ENCODE measurements at places on chromosomes 4 and X.

GRCh38 chr4:145939441-145939750, 773 bp upstream of the ZNF827 start:
- no peak for DNase-seq

DNA sequence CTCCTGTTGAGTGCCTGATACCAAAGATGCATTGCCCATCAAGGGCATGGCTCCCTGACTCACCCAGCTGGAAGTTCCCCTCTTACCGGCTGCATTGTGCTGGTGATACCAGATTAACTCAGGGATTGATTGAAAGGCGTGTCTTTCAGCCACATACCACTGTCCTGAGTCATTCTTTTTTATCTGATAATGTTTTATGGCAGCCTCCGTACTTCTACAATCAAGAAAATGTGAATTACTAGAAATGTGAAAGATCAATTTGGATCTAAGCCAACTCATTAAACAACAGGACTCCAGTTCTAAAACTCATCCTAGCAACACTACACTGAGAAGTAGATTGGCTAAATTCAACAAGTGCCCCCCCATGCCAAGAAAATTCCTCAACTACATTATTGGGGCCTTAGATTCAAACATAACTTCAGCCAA, 40.0 kb downstream of the TXK start:
- no peak for DNase-seq

DNA sequence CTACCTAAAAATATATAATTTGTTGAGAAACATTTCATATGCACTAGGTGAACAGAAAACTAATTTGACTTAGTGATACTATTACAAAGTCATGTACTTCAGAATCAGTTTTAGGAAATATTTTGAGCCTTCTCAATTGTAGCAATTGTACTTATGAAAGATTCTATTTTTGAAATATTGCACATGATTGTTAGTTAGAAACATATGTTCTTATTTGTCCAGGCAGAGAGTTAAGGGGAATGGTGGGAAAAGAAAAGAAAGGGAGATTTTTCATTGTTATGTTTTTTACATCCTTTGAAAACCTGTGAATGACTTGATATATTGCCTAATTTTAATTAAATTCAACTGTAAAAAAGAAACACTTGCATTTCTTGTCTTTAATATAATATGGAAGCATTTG, 66.0 kb downstream of the GLRB start:
- DNase-seq: no peak

DNA sequence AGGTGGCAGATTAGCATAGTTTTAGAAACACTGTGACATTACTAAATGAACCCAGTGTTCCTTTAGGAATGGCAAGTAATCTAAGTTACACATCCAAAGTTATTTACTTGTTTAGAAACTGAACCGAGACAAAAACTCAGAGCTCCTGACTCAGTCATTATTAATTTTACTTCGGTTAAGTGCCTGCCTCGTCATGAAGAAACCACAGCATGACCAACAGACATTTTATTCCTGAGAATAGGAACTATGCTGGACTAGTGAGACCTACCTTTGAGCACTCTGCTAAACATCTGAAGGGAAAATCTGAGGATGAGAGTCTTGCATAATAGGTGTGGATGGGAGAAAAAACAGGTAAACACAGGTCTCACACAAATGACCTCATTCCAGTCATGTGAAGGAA, 2.5 kb downstream of the BEX1 start:
- no peak for DNase-seq

GRCh38 chrX:39818750-39819149, 279.0 kb downstream of the BCOR start:
- DNase-seq: no peak

DNA sequence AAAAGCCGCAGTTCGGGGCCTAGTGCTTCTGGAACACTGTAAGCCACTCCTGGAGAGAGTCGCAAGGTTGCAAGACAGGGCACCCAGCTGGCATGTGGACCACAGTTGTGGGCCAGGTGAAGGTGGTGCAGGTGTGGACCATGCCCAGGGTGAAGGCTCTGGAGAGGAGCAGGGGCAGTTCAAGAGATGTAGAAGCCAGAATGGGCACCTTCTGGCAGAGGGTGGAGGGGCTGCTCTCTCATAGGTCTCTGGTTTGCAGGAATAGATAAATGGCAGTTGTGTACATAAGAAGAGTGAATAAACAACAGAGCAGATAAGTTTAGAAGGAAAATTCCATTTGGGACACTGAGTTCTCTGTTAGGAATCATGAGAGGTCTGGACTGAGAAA, 38.6 kb downstream of the TNIP3 start:
- DNase-seq: no peak

DNA sequence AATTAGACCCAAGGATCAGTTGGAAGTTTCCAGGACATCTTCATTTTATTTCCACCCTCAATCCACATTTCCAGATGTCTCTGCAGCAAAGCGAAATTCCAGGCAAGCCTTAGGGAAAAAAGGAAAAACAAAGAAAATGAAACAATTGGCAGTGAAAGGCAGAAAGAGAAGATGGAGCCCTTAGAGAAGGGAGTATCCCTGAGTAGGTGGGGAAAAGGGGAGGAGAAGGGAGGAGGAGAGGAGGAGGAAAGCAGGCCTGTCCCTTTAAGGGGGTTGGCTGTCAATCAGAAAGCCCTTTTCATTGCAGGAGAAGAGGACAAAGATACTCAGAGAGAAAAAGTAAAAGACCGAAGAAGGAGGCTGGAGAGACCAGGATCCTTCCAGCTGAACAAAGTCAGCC, at the start of gene PLP1:
Gene PLP1, plus strand, starts transcription at position 295 of the 400 bp plus-strand sequence. CDS start 156 bp downstream, outside the sequence.
- DNase-seq: no peak

DNA sequence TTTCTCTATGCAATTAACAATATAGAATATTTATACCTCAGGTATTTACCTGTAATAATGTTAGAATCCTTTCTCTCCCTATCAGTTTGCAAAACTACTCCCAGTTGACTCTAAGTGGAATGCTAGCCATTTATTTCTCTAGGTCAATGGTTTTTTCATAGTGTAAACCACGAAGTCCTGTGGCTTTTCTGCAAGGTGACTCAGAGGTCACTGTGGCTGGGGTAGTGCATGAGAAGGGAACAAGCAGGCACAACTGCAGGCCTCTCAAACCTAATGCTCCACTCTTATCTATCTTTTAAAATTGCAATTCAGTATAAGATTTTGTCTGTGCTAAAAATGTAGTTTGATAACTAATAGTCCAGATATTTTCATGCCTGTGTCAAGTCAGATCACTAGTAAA, 159.4 kb downstream of the ANTXR2 start:
- DNase-seq: no peak

DNA sequence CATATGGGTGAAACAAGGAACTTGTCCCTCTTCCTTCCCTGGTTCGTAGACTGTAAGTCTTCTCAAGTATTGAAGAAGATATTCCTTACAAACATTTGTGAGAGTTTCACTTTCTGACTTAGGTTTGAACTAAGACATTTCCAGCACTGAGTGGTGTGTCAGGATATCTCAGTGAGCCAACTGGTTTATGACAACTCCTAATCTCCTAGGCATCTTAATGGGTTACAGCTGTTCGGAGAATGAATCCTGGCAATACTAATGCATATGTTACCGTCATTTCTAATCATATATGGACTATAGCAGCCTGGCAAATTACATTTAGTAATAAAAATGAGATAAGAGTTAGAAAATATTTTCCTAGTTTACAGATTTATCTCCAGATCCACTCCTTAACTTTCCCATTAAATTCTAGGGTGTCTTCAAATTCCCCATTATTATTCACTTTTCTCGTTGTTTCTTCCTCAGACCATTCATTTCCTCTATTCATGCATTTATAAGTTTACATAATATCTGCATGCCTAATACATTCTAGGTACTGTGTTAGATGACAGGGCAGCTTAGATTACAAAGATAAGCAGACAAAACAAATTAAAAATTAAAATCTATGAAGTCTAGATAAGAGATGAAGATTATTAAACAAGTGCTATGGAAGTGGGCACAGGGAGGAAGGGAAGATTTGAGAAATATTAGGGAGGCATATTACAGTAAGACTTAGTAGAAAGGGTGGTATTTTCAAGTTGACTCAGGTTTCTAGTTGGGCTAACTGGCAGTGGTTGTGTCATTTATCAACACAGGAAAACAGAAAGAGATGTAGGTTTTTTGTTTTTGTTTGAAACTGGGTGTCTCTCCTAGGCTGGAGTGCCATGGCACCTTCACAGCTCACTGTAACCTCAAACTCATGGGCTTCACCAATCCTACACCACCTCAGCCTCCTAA, 173.9 kb downstream of the WDFY3 start:
- no peak for DNase-seq

DNA sequence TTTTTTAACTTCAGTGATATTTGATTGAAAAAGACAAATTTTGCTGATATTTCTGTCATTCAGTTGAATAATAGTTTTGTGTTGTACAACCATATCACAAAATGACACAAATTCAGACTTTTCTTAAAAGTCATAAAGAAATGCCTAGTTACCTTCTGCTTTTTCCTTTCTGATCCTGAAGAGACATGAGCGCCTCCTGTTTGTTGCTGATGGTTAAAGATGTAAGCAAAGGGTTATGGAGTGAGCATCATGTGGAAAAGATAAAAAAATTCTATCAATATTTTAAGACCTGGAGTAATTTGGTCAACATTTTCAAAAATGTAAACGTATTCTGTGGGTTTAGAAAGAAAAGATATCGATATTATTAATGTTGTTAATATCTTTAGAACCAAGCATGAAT, 669.9 kb upstream of the NR3C2 start:
- no peak for DNase-seq

DNA sequence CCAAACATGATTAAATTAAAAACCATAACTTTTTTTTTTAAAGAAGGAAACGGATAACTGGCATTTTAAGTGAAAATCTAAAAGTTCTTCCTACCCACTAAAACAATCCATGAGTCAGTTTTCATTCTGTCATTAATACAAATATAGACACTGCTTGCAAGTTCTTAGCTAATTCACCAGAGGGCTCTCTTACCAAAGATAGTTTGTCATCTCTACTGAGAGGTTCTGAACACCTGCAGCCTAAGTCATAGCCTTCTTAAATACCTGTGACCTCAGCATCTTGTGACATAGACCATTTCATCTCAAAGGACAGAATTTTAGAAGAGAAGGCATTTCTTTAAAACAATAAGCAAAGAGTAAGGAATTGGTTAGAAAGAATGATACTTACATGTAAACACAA, 65.3 kb upstream of the FAM120C start:
- DNase-seq: no peak

- DNase-seq: no peak
These were observed 1.9 kb upstream of the MAMLD1 start for GRCh38 chrX:150361070-150361776.

GRCh38 chr4:37244583-37245390, at the start of gene NWD2:
Gene NWD2 (plus strand): TSS chr4:37244743. CDS start chr4:37245068, 325 bp downstream.
- no peak for DNase-seq

- no peak for DNase-seq
These were observed 2.0 kb upstream of the SPP1 start for GRCh38 chr4:87973283-87974169.

GRCh38 chr4:144183165-144183564, 42.6 kb upstream of the GYPA start:
- DNase-seq: no peak

- no peak for DNase-seq
These were observed 119.7 kb downstream of the CHRDL1 start for GRCh38 chrX:110675886-110676285.

DNA sequence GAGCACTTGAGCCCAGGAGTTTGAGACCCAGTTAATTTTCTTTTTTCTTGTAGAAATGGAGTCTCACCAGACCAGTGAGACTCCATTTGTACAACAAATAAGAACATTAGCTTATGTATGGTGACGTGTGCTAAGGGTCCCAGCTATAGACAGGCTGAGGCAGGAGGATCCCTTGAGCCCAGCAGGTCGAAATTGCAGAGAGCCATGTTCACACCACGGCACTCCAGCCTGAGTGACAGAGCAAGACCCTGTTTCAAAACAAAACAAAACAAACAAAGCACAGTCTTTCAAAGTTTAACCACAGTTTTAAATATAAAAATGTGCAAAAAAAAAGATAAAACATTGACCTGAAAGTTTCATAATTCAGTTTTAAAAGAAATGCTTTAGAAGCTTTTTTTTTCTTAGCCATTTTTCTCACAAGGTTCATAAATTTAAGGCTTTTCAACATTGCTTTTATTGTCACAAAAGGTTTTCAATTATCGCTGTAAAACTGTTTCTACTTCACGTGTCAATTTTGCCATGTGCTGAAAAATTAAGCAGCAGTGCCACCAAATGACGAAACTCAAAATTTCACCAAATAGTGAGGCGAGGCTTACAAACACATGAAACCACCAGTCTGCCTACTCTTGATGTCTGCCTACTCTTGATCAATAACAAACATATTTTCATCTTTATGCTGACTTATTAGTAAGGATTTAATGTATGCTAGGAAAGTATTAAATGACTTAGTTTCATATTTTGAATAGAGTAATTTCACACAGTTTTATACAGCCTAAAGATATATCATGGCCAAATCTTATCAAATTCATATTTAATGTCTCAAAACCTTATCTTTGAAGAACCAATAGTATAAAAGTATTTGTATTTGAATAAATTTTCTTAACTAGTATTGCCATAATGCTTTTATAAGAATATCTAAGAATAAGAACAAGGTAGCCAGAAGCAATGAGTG, 126.3 kb downstream of the NEK1 start:
- DNase-seq: peak; percentile 14

GRCh38 chrX:117274965-117275364, 812.2 kb upstream of the CT83 start:
- no peak for DNase-seq

DNA sequence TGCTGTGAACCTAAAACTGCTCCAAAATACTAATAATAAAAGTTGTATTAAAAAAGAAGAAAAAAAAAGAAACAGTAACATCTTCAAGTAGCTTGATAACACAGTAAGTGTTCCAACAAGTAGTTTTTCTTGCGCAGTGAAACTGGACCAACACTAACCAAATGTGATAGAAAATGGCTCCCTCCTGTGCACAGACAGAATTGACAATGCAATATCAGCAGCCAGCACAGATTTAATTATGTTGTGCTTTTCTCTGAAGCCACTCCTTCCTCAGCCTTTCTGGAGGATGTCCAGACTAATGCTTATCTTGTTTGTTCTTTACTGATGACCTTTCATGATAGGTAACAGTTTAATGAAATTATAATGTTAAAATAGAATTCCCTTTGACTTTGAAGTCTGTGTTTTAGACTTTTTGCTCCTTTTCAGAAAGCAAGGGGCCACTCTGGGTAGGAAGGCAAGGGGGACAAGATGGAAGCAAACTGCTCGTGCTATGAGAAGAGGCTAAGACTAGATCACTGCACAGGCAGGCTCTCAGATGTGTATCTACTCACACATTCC, 147.1 kb upstream of the RPL34 start:
- no peak for DNase-seq

- no peak for DNase-seq
These were observed 26.5 kb upstream of the CYBB start for GRCh38 chrX:37753384-37753783.

- no peak for DNase-seq
These were observed 62.9 kb downstream of the ZNF330 start for GRCh38 chr4:141283563-141283962.

- no peak for DNase-seq
These were observed 87.4 kb upstream of the PCDH7 start for GRCh38 chr4:30632751-30633150.

GRCh38 chr4:182916483-182917181, 554 bp downstream of the DCTD start:
- DNase-seq: no peak
